ENCODE measurements at places on chromosomes 6 and 20.

DNA sequence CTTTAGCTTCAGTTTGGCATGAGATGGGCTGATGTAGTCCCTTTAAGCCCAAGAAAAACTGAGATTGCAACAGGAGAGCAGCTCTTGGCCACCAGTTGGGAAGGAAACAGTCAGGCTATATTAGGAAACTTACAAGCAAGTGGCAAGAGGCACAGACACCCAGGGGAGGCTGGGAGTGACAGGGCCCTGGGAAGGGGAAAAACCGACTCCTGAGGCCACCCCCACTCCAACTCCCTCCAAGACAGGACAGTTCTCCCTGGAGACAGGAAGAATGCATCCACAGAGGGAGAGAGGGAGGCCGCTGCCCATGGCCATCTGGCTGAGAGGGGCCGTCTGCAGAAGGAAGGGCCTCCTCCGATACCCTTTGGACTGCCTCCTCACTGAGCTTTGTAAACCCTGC is 20.5 kb downstream of the JPH2 start:
- DNase-seq: peak; percentile 66

DNA sequence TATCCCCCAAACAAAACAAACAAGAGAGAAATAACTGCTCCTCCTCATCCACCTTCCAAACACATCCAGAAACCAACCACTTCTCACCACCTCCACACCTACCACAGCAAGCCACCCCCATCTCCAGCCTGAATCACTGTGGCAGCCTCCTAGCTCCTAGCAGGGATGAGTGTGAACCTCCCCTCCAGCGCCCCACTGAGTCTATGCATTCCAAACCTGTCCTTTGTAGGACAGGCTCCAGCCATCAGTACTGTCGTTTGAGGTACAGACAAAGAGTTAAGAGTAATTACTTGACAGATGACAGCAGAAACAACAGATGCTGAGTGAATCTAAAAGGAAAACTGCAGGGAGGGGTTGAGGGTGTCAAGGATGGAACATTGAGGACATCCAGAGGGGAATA is 2.4 kb downstream of the METTL24 start:
- DNase-seq: no peak

DNA sequence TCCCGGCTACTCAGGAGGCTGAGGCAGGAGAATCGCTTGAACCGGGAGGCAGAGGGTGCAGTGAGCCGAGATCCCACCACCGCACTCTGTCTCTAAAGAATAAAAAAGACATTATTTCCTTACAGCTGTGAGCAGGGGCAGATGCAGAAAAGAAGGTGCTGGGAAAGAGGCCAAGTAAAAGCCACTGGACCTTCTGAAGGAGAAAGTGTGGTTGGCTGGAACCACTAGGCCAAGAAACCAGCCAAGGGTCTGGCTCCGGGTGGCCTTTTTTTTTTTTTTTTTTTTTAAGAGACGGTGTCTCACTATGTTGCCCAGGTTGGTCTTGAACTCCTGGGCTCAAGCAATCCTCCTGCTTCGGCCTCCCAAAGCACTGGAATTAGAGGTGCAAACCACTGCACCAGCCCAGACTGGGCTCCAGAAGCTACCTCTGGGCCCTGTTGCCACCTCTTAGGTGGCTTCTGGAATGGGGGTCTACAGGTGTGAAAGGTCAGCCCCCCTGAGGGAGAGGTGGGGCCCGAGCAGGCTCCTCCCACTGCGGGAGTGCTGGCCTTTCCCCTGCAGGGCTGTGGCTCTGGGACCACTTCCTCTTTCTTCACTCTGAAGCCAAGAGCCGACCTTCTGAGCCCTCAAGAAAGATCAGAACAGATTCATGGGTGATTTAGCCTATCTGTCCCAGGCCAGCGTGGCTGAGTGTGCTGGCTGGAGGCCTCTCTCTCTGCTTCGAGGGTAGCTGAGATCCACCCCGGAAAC is at the start of gene FGD2:
Gene FGD2 (plus strand): TSS at position 595 of the 750 bp plus-strand sequence. CDS start 163 bp downstream, outside the sequence.
- DNase-seq: no peak

- DNase-seq: no peak
Observed at GRCh38 chr6:39924283-39924682, 10.0 kb downstream of the MOCS1 start.

All from stomach (tissue), 19 donors.